Vagina (tissue), 2 donors: ENCODE measurements at places on chromosomes 1 and 21.

DNA sequence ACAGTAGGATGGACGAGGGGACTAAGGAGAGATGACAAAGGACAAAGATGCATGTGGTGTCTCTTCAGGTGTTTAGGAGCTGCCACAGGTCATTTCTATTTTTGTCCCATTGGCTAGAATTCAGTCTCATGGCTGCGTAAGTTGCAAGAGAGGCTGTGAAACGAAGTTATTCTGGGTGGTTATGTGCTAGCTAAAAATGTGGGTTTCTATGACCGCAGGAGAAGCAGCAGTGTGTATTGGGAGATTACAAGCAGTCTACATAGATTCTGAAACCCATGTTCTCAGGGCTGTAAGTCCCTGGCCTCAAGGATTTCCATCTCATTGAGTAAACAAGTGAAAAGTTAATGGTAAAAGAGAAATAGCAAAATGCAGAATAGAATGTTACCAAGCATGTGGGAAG is 110.7 kb downstream of the SPATA46 start:
- H3K4me1 ChIP-seq: no peaks in the 10 kb centered on the region
- H3K4me3 ChIP-seq: no peak overlapping the region
- no peak overlapping the region for H3K27ac ChIP-seq
- DNase-seq: no peak
- H3K27me3 ChIP-seq: no peaks in the 10 kb centered on the region
- no peaks in the 10 kb centered on the region for H3K36me3 ChIP-seq

- H3K27ac ChIP-seq: no peak overlapping the region
- H3K4me1 ChIP-seq: no peaks in the 10 kb centered on the region
- no peaks in the 10 kb centered on the region for H3K27me3 ChIP-seq
These were observed 17.0 kb upstream of the RUNX3 start for GRCh38 chr1:24946861-24947658.

GRCh38 chr1:3975903-3976630 is 76.0 kb upstream of the C1orf174 start:
- H3K4me3 ChIP-seq: no peak overlapping the region
- no peak overlapping the region for H3K27ac ChIP-seq
- DNase-seq: no peak
- H3K4me1 ChIP-seq: no peaks in the 10 kb centered on the region
- peaks cover 1% of the 10 kb centered on the region for H3K27me3 ChIP-seq

DNA sequence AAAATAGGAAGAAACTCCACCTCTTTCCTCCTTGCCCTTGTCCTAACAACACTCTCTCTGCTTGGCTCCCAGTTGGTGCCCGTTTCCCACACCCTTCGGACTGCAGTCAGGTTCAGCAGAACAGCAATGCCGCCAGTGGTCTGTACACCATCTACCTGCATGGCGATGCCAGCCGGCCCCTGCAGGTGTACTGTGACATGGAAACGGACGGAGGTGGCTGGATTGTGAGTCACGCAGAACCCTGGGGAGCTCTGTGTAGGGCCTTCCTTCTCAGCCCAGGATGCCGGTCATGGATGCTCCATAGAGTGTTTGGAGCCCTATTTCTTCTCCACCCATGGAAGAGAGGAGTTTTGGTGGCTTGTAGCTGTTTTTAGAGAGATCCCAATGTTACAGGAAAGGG is 60.9 kb downstream of the TNN start:
- no peak overlapping the region for H3K4me3 ChIP-seq
- H3K27me3 ChIP-seq: no peaks in the 10 kb centered on the region
- H3K36me3 ChIP-seq: no peaks in the 10 kb centered on the region
- H3K4me1 ChIP-seq: peaks cover 44% of the 10 kb centered on the region

DNA sequence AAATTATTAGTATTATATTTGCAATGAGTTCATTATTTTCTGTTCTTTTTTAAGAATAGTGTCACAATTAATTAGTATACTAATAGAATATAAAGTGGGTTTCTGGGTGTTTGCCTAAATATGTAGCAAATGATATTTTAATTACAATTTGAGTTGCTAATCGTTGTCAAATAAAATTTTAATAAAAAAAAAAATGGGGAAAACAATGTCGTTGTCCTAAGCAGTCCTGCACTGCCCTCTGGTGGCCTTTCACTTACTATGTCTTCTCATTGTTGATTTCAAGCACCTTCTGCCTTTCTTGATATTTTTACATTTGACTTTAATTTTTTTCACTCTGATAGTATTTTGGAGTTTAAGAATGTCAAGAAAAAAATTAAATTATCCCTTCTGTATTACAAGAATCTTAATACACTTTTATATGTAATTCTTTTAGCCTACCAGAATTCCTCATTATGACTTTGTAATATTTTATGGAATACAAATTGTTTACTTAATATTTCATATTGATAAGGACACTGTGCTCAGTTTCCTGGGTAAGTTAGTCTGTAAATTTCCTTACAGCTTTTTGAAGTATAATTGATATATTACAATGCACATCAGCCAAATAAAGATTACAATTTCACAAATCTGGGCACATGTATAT is 104.5 kb upstream of the FMN2 start:
- H3K4me3 ChIP-seq: no peak overlapping the region
- H3K27me3 ChIP-seq: no peaks in the 10 kb centered on the region
- no peaks in the 10 kb centered on the region for H3K36me3 ChIP-seq
- no peak overlapping the region for H3K27ac ChIP-seq
